Kidney glomerular epithelial cell (primary cell): ENCODE measurements at places on chromosomes 7 and 10.
A peak's percentile ranks its signal among the peaks of the same experiment; 100 is the strongest.

DNA sequence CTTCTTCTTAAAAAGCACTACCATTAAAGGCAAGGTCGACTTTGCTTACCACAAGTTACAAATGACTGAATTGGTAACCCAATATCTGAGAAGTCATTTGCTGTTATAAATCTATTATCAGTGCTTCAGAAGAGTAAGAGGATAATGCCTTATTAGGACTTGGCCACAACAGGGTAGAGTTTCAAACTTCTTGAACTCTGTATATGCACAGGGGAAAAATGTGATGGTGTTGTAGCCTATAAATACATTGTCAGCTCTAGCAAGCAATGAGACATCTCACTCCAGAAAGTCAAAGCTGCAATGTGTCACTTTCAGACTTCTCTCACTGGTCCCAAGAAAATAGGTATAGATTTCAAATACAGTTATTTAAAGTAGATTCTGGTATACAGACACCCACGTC lies 9.3 kb downstream of the TFEC start:
- DNase-seq: no peak

DNA sequence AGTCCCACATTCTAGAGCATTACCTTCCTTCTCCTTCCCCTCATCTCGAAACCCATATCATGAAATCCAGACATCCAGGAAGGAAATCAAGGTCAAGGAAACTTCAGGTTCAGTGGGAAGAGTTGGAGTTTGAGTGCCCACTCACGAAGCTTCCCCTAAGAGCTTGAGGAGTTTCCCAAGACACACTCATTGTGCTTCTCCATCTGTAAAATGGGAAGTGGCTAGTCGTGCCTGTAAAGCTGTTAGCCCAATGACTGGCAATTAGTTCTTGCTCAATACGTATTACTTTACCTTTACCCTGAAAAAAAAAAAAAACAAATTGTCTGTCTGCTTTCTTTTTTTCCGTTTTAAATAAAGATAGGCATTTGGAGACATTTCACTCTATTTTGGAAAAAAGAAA lies 42.3 kb downstream of the GPAM start:
- DNase-seq: no peak

DNA sequence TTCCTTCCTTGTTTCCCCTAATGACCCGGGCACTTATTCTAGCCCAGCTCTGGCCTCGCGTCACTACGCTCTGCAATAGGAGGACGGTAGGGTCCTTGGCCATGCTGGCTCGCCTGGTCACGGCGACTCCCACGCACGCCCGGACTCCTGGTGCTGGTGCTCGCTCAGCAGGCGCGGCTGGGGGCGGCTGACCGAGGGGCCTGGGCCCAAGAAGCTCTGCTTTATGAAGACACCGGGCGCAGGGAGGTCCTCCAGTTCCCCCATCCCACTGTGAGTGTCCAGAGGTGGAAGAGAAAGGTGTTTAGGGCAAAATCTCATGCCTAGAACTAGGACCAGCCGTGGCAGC lies 54.2 kb upstream of the ZNF32 start:
- no peak for DNase-seq

- DNase-seq: no peak
Measured at GRCh38 chr7:77391230-77391629, 24.9 kb downstream of the GSAP start.

DNA sequence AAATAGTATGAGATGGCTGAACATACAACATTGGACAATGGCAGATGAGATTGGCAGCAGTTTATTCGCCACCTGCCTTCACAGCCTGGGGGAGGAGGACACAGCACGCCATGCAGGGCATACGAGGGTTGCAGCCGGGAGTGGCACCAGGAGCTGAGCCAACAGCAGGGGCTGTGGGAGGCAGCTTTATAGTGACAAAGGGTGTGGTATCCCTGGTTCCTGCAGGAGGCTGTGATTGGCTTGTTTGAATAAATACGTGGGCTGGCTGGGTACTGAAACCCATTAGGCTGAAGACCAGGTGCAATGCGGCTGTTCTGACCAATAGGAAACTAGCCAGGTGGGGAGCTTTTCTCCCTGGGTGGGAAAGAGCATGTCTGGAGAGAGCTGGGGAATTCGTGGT lies 68.9 kb upstream of the LEP start:
- no peak for DNase-seq

DNA sequence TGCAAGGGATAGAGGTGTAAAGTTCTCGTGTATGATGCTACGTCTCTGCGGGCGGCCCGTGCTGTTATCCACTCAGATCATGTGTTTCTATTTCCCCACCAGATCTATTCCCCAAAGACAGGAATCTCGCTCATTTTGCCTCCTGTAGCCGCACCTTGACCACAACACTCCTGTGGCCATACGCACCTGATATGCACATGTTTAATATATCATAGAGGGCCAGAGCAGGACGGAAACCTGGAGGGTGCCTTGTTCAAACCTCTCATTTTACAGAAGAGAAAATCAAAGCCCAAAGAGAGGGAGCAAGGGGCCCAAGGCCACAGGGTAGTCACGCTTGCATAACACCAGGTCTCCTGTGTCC lies 37.6 kb downstream of the STRA8 start:
- DNase-seq: no peak

DNA sequence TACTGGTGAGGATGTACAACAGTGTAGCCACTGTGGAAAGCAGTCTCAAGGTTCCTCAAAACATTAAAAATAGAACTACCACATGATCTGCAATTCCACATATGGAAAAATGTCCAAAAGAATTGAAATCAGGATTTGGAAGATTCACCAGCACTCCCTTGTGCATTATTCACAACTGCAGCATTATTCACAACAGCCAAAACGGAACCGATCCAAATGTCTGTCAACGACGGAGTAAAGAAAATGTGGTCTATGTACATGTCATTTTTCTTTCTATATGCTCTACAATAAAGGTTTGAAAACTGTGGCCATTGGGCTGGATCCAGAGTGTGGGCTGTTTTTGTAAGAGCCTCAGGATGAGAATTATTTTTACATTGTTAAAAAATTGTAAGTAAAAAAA lies 1206.1 kb upstream of the CELF2 start:
- no peak for DNase-seq

GRCh38 chr10:62384057-62384446 lies 9.9 kb downstream of the ZNF365 start:
- DNase-seq: no peak

- no peak for DNase-seq
Measured at GRCh38 chr7:113373863-113374262, 255.5 kb upstream of the SMIM30 start.

DNA sequence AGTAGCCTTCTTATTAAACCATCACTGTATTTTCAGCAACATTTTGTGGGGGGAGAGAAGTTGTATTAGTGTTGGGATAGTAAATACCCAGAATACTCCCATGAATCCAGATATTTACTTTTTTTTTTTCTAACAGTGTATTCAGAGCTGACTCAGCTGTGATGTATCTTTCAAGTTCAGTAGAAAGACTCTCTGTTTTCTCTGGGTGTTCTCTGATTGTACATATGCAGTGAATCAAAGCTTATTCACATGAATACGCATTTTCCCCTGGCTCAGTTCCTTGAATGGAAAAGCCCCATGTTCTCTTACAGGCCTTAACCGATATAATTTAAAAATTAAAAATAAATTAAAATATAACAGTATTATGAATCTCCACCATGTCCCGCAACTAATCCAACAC lies 1.3 kb downstream of the TFPI2 start:
- peak; percentile 20 for DNase-seq

GRCh38 chr7:91310830-91311460 lies 46.7 kb downstream of the FZD1 start:
- no peak for DNase-seq

- no peak for DNase-seq
Measured at GRCh38 chr10:126405239-126405775, 17.0 kb upstream of the ADAM12 start.

DNA sequence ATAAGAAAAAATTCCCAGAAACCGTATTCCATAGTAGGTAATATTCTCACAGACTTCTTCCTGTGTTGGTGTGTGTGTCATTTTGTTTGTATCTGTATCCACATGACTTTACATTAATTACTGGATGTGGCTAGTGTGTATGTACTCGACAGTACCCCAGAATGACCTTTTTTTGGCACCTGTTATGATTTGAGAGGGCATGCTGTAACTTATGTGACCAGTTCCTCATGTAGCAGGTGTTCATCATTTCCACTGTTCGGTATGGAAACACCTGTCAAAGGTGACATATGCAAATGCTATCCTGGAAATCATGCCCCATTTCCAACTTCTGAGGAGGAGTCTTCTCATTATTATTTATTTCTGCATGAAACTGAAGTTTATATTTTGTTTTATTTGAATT lies 89.3 kb downstream of the ZMYND11 start:
- no peak for DNase-seq

DNA sequence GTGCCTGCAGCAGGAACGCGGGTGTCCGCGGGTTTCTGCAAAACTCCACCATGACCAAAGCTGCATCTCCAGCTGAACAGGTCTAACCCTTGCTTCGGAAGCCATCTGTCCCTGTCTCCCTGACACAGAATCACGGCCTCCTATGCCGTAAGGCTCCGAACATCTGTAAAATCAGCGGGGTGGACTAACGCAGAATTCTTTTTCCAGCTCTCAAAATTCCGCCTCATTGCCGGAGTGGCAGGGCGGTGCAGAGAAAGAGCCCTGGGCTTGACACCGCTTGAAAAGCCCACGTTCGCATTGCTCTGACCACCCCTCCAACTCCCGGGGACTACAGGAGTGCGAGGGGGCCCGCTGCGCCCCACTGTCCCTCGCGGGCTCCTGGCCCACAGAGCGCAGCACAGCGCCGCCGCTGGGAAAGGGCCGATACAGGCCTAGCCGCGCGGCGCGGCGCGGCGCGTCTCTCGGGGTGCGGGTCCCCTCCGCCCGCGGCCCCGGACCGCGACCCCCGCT lies 409 bp downstream of the DNMBP start:
- DNase-seq: no peak

GRCh38 chr7:49341849-49342248 lies 417.5 kb downstream of the CDC14C start:
- DNase-seq: no peak

DNA sequence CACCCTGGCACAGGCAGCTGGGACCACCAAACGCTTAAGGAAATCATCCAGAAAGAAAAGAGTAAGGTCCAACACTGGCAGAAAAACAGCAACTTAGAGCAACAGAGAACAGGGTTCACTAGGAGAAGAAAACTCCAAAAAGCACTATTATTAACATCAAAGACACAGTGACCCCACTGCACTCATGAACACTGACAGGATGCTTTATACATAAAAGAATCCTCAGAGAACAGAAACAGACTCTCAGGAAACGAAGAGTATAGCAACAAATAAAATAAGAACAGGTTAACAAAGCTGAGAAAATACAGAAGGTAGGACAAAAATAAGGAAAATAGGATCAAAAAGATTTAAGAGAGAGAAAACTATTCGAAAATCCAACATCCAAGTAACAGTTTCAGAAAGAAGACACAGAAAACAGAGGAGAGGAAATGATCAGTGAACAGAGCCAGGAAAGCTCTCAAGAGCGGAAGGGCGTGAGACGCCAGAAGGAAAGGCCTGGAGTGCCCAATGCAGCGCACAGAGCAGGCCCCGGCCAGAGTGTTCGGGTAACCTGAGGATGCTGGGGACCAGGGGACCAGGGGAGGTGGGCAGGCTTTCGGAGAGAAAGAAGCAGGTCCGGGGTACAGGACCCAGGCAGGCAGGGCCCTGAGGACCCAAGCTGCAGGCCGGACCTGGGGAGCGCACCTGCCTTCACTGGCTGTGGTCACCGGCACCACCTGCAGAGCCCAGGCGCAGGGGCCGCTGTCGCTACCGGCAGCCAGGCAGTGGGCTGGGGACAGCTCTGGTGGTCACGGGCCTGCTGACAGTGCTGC lies 258.2 kb downstream of the MAD1L1 start:
- no peak for DNase-seq

DNA sequence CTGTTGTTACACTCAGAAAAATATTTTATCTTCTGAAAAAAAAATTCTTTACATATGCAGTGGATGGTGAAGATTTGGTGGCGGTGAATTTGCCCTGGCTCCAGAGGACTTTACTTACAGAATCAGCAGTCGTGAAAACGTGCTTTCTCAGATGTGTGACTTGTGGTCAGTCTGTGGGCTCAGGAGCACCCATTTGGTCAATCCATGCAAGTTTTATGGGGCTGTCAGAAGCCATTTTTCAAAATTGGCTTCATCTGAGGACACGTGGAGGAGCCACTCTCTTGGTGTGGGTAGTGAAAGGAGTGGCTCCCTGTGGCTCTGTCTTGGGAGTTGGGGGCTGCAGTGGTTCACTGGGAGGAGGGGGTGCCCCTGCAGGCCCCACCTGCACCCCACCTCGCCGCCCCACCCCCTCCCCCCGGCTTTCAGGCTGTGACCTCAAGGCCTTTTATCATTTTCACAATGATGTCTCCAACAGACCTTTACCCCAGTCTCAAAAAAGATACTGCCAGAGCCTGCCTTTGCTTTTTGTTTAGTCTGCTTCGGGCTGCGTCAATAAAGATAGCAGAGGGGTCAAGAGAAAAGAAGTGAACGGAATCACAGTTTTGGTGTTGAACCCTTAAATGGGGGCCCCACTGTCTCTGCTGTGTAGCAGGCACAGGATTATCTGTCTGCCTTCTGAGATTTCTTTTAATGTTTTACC lies 137.4 kb downstream of the MGMT start:
- no peak for DNase-seq

- DNase-seq: peak; percentile 75
Measured at GRCh38 chr7:2519119-2519930, at the start of gene LFNG. Gene LFNG, plus strand, starts transcription at chr7:2519774. Its CDS starts 88 bp downstream, at chr7:2519862.

- peak; percentile 88 for DNase-seq
Measured at GRCh38 chr7:9204571-9204970, 771.2 kb downstream of the NXPH1 start.

DNA sequence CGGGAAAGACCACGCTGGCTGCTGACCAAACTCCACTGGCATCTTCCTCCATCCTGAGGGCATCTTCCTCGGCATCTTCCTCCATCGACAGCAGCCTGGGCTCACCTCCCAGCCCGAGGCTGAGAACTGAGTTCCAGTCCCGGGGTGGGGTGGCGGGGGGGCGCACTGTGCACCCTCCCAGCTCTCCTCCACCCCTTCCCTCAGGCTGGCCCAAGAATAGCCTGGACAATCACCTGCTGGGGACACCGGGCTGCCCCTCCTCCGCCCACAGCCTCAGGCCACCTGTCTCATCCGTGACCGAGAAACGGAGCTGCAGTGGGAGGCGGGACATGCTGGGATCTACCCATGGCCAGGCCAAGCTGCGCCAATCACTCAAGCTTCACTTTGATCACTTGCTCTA lies 37.2 kb downstream of the DIP2C start:
- no peak for DNase-seq

- DNase-seq: peak; percentile 38
Measured at GRCh38 chr7:33671531-33672262, 233.6 kb upstream of the BMPER start.

- no peak for DNase-seq
Measured at GRCh38 chr10:7188456-7189050, 222.3 kb downstream of the SFMBT2 start.

GRCh38 chr7:52708846-52709245 lies 326.6 kb upstream of the POM121L12 start:
- DNase-seq: no peak

GRCh38 chr10:69885379-69886013 lies 83.8 kb downstream of the COL13A1 start:
- no peak for DNase-seq

DNA sequence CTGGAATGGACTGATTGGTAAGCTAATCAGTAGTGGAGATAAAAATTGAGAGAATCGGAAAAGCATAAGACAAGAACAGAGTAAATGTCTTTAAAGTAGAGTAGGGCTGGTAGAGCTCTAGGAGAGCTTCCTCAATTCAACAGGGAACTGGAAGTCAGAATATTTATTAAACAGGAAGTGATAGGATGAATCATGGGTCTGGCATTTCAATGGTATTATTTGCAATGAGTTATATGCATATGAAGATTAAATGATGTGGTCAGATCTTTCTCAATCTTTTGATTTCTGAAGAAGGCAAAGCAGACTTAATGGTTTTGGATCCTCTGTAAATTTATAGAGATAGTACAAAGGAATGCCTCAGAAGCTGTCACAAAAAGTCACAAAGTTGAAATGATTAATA lies 349.0 kb downstream of the HPSE2 start:
- DNase-seq: no peak
